ENCODE measurements at places on chromosomes 2 and 18. TPM values are rescaled to one million over a fixed set of nuclear protein-coding genes. Genes with fewer than 3 reads are reported as not detected.

DNA sequence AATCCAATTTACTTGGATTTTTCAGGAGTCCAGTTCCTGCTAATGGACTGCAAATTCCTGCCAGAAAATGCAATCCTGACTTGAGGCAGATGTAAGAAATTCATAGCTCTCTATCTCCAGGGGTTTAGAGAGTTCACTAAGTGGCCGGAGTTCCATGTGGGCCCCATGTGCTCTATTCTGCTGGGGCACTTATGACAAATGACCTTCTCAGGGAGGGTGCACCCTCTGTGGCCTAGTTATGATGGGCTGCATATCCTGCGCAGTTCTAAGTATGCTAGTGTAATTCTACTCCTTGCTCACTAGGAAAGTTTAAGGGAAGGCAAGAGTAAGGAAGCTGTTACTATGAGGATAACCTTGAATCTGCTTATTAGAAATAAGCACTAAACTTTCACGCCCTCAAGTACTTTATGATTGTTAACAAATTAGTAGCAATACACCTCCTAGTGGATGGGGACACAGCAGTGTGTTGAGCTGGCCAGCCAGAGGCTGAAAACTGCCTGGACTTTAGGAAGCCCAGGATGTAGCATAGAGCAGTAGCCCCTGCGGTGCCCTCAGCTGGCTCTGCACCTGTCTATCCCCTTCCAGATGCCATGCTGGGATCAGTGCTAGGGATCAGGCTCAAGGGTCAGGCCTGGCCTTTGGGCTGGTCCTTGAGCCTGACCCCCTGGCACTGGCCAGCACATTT lies 14.4 kb downstream of the SMYD1 start:
- DNase-seq = no peak

GRCh38 chr2:196586511-196586991 lies 53.0 kb upstream of the CCDC150 start:
- no peak for DNase-seq

DNA sequence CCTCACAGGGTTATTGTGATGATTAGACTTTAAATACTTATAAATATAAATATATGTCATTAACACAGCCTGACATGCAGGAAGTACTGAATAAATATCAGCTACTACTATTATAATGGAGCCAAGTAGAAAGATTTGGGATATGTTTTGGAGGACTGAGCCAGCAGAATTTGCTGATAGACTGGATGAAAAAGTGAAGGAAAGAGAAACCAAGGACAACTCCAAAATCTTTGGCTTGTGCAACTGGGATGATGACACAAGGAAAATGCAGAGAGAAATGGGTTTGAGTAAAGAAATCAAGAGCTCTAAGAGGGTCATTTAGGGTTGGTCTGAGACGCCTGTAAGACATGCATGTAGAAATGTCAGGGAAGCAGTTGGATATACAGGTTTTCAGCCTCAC lies 15.6 kb downstream of the ADD2 start:
- DNase-seq = no peak

GRCh38 chr2:189681203-189681602 lies 6.7 kb downstream of the ANKAR start:
- DNase-seq = no peak

- DNase-seq = no peak
Observed at GRCh38 chr2:151306621-151307020, 17.2 kb upstream of the NMI start.

DNA sequence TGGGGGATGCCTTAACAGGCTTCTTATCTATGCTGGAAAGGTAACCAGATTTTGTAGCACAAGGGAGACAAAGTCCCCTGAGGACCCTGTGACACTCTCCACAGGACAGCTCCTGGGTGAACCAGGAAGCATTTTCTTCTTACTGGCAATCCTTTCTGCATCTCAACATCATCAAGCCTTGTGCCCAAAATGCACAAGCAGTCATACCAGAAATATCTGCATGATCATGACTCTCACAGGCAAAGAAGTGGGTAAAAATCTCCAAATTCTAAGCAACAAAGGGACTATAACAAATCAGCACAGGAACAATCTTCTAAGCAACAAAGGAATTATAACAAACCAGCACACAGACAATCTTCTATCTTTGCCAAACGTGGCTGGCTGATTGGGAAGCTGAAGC lies 99.1 kb upstream of the CD226 start:
- DNase-seq = no peak

DNA sequence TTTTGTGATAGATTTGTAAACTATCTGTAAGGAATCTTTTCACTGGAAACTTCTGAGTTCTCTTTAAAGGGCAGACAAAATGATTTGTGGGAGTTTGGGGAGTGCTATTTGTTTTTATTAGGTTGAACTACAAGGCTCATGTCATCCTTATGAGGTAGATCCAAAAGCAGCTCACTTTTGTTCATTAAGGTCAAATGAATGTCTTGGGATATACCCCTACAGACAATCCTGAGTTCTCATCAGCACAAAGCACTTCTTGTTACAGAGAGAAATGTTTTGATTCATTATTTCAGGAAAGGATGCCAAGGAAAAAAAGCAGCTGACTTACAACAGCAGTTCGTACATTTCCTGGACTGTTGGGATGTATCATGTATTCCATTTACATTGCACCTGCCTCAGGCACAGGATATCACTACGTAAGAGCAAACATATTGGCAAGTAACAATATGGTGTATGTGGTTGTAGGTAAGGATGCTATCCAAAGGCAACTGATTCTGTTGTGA lies 68.9 kb downstream of the DCC start:
- DNase-seq = no peak

DNA sequence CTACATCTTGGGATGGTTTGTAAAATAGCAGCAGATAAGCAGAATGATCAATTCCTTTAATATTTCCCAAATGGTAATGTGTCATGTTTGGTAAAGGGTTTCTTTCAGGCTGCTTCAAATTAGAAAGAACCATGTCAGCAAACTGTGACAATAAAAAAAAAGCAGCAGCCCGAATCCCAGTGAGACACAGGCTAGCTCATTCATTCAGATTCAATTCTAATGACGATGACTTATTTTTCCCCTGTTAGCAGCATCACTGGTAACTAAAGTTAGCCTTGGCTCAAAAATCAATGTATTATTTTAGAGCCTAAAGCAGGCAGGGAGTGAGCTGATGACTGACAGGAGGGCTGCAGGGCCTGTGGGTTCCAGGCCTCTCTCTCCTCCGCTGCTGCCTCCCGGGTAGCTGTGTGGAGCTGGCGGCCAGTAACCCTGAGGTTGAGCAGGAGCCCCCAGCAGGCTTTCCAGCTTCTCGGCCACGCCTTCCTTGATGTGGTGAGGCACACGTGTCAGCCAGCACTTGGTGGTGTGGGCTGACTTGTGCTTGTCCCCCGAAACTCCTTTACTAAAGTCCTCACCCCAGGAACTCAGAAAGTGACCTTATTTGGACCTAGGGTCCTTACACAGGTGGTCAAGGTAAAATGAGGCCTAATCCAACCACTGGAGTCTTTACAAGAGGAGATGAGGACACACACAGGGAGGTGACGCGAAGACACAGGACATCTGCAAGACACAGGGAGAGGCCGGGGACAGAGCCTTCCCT lies 120.5 kb upstream of the HS6ST1 start:
- DNase-seq = peak; percentile 7

GRCh38 chr2:177260379-177260778 lies 4.1 kb downstream of the NFE2L2 start:
- DNase-seq = no peak

DNA sequence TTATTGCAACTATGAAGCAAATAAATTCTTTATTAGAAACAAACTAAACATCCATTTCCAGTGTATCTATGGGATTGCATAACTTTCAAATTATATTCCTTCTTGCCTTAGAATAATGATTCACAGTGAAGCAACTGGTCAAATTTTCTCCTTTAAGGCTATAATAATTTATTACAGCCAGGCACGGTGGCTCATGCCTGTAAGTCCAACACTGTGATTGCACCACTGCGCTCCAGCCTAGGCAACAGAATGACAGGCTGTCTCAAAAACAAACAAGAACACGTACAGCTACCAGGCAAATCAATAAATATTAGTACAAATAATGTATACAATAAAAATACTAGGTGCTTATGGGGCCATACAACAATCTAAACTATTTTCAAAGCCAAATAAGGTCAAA lies 1416.2 kb downstream of the LRP1B start:
- no peak for DNase-seq

GRCh38 chr18:13451213-13451540 lies 232.6 kb downstream of the LDLRAD4 start:
- no peak for DNase-seq

DNA sequence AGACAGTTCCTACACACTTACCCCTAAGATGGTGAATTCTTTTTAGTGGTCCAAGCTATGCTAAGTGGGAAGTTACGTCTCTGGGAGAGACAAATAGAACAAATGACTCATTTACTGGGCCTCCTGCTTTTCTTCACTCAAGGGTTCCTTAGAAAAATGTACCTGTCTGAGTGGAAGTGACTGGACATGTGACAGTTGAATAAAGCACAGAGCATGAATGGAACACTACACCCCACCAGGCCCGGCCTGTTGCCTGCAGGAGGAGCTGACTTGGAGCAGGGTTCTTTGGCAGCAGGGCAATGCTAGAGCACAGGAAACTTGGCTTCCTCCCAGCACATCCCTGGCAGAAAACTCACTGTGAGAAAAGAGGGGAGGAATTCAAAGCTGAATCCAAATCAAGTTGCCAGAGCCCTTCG lies 451.0 kb upstream of the SETBP1 start:
- peak; percentile 45 for DNase-seq

DNA sequence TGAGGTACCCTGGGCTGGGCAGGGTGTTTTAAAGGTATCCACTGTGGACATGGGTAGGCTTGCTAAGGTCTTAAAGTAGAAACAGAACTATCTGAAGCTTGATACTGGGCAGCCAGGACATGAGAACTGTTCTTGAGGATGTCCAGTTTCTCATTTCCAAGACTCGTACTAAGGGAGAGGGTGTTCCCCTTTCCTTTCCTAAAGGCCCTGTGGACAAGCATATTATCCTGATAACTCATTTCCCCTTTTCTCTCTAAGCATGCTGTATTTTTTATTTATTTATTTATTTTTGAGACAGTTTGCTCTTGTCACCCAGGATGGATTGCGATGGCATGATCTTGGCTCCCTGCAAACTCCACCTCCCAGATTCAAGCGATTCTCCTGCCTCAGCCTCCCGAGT lies 273.6 kb downstream of the PRKCE start:
- no peak for DNase-seq

Gene TTN
- 0.18 TPM for polyA plus RNA-seq

Gene HTR2B
- 3.0 TPM for polyA plus RNA-seq

Gene ITPRIPL1
- polyA plus RNA-seq = 1.2 TPM

Gene OBSL1
- polyA plus RNA-seq = 53.2 TPM

Gene ODC1
- polyA plus RNA-seq = 101 TPM

Gene UGT1A10
- not detected for polyA plus RNA-seq

Gene FAM124B
- polyA plus RNA-seq = 2.7 TPM

Gene DLGAP1
- polyA plus RNA-seq = 2.0 TPM

Gene ATP6V1B1
- 1.7 TPM for polyA plus RNA-seq

Measured in ovary (tissue), 10 donors.